SJSA1 (cell line): ENCODE measurements at places on chromosomes 11 and 22.
A peak's percentile ranks its signal among the peaks of the same experiment; 100 is the strongest.

DNA sequence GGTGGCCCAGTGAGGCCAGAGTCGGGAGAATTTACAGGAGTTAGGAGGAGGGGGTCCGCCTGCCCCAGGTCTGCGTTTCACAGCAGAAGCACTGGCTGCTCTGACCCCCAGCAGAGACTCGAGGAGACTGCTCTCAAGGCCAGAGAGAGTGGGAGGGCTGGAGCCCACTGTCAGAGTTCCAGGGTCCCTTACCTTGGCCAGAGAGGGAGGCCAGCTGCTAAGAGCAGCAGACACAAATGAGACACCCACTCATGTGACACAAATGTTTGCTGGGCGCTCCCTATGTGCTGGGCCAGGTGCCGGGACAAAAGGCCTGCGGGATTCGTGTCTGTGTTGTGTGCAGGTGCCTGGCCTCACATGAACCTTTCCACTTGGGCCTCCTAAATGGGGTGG lies 2.8 kb upstream of the TNFRSF13C start:
- peaks cover 23% of the 10 kb centered on the region for H3K36me3 ChIP-seq
- peaks cover 9% of the 10 kb centered on the region for H3K4me1 ChIP-seq
- peaks cover 16% of the 10 kb centered on the region for H3K27me3 ChIP-seq
- DNase-seq = no peak

GRCh38 chr22:43066844-43067385 lies 22.3 kb downstream of the TTLL1 start:
- H3K4me1 ChIP-seq = peaks cover 39% of the 10 kb centered on the region
- DNase-seq = peak; percentile 94
- H3K36me3 ChIP-seq = peaks cover 12% of the 10 kb centered on the region
- no peaks in the 10 kb centered on the region for H3K27me3 ChIP-seq
- no peak overlapping the region for H3K4me3 ChIP-seq
- peak overlapping the region; percentile 97 for H3K27ac ChIP-seq

GRCh38 chr11:126839496-126839895 lies 161.1 kb downstream of the KIRREL3 start:
- no peaks in the 10 kb centered on the region for H3K27me3 ChIP-seq
- no peak overlapping the region for H3K4me3 ChIP-seq
- no peak overlapping the region for H3K27ac ChIP-seq
- no peak for DNase-seq

DNA sequence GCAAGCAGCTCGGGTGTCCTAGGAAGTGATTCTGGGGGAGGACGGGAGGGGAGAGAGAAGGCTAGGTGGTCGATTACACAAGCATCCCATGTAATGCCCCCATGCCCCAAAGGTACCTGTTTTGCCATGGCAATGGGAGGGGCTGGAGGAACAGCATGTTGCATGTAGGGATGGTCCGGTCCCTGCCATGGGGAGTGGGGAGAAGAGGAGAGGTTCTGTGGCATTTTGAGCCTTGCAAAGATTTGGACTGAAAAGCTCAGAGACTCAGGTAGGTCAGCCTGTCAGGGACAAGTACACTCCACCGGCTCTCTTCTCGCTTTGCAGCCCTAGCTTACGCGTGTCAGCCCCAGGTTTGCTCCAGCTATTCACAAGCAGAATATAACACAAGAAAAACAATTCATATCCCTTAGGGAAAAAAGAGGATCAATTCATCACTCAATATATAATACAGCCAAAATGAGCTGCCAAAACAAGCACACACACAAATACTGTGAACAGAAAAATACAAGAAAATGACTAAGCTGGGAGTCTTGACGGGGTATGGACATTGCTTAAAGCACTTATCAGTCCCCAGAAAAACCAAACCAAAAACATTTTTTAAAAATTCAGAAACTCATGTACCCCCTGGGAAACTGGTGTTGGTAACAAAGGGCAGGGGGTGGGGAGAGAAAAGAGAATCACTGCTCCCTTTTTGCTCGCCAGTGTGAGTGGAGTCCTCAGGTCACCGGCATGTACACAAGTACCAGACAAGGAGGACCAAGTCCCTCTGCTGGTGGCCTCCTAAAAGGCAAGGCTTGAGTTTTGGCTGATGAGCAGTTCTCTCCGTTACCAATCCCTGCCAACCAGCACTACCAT lies 21.6 kb downstream of the APOL5 start:
- H3K4me1 ChIP-seq = peaks cover 29% of the 10 kb centered on the region
- no peak for DNase-seq
- peaks cover 56% of the 10 kb centered on the region for H3K36me3 ChIP-seq
- H3K27me3 ChIP-seq = no peaks in the 10 kb centered on the region
- H3K4me3 ChIP-seq = no peak overlapping the region

DNA sequence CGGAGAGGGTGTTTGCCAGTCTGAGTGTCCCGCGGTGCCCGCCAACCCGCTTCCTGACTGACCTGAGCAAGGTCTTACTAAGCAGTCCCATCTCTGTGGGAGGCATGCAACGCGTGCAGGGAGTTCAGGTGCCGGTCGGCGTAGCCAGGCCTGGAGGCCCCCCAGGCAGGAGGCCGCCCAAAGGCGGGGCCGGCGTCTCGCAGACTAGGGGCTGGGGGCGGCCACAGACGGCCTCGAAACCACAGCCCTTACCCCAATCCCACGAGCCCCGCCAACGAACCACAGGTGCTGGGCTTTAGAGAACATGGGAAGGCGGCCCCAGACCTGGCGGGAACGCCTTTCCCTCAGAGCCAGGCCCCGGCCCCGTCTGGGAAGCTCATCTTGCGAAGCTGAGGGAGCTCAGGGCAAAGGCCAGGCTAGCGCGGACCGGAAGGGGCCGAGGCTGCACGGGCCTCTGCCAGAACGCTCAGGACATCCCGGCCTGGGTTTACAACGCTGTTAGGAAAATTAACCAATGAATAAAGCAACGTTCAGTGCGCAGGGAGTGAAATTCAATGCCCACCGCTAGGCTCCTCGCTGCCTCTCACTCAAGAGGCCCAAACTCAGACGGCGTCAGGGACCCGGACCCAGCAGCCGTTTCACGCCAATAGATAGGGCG lies 2.1 kb upstream of the MTFP1 start:
- peak overlapping the region; percentile 43 for H3K4me3 ChIP-seq
- H3K27me3 ChIP-seq = no peaks in the 10 kb centered on the region
- H3K27ac ChIP-seq = peak overlapping the region; percentile 90

DNA sequence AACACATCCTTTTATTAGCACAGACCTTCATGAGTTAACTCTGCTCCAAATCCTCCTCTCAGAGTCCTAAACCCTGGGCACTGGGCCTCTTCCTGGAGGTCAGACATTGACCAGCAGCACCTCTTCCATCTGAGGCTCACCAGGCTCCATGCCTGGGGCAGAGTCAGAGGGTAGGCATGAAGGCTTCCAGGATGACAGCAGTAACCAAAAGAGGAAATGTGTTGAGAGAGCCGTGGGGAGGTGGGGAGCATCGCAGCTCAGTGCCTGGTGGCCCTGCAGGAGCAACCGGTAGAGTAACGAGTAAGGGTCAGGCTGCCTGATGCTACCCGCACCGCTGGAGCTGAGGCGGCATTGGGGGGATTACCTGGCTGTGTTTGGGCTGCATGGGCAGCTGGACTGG lies 9.4 kb upstream of the NAV2 start:
- DNase-seq = no peak
- H3K4me3 ChIP-seq = no peak overlapping the region
- peaks cover 8% of the 10 kb centered on the region for H3K4me1 ChIP-seq
- H3K27me3 ChIP-seq = no peaks in the 10 kb centered on the region
- no peaks in the 10 kb centered on the region for H3K36me3 ChIP-seq

DNA sequence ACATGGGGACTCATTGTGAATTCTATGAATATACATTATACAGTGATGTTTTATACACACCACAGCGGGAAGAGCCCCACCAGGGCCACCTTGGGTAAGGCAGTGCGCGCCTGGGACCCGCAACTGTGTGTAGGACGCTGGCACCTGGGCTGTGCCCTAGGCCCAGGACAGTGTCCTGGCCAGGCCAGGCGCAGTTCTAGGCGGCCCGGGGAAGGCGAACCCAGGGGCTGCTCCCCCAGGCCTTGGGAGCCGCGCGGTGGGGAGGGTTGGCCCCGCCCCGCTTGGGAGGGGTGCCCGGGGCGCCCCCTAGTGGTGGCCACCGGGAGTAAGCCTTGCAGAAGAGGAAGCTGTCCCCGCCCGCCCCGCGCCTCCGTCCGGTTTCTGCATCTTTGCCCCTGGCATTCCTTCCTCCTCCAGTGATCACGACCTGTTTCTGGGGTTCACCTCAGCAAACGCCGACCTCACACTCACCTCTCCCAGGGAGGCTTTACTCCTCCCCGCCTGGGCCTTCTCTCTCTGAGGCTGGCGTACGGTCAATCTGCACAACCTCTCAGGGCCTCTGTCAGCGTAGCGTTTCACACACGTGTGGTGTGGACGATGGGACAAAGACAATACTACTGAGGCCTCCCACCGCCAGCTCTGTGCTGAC lies 9.5 kb upstream of the EHD1 start:
- H3K4me1 ChIP-seq = peaks cover 17% of the 10 kb centered on the region
- H3K36me3 ChIP-seq = no peaks in the 10 kb centered on the region
- H3K27me3 ChIP-seq = no peaks in the 10 kb centered on the region
- H3K4me3 ChIP-seq = no peak overlapping the region

GRCh38 chr11:109854731-109855130 lies 238.5 kb upstream of the ZC3H12C start:
- H3K4me1 ChIP-seq = no peaks in the 10 kb centered on the region
- H3K4me3 ChIP-seq = no peak overlapping the region
- no peaks in the 10 kb centered on the region for H3K27me3 ChIP-seq
- DNase-seq = no peak
- H3K36me3 ChIP-seq = no peaks in the 10 kb centered on the region
- H3K27ac ChIP-seq = no peak overlapping the region

GRCh38 chr11:66312549-66313320 lies 4.1 kb downstream of the CD248 start:
- peaks cover 56% of the 10 kb centered on the region for H3K4me1 ChIP-seq
- peak overlapping the region; percentile 75 for H3K27ac ChIP-seq
- H3K36me3 ChIP-seq = peaks cover 54% of the 10 kb centered on the region
- peak; percentile 100 for DNase-seq
- no peaks in the 10 kb centered on the region for H3K27me3 ChIP-seq

DNA sequence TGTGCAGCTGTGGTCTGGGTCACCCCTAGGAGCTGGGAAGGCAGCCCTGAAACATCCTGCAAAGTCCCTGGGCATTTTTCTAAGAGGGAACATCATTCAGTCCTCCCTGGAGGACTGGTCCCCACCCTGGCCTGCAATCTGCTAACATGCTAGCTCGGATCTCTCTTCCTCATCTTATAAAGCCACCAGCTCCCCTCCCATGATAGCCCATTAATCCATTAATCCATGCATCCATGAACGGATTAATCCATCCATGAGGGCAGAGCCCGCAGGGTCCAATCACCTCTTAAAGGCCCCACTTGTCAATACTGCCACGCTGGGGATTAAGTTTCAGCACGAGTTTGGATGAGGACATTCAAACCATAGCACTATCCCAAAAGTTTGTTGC lies 12.1 kb downstream of the PRG3 start:
- H3K4me1 ChIP-seq = no peaks in the 10 kb centered on the region; the same call in 1 of the 2 replicates
- no peaks in the 10 kb centered on the region for H3K36me3 ChIP-seq
- H3K27me3 ChIP-seq = peaks cover 3% of the 10 kb centered on the region; the same call in 1 of the 2 replicates
- no peak overlapping the region for H3K27ac ChIP-seq
- DNase-seq = no peak

GRCh38 chr22:42602470-42602869 lies 12.2 kb downstream of the POLDIP3 start:
- H3K4me3 ChIP-seq = no peak overlapping the region
- H3K27ac ChIP-seq = no peak overlapping the region
- peaks cover 45% of the 10 kb centered on the region for H3K4me1 ChIP-seq

DNA sequence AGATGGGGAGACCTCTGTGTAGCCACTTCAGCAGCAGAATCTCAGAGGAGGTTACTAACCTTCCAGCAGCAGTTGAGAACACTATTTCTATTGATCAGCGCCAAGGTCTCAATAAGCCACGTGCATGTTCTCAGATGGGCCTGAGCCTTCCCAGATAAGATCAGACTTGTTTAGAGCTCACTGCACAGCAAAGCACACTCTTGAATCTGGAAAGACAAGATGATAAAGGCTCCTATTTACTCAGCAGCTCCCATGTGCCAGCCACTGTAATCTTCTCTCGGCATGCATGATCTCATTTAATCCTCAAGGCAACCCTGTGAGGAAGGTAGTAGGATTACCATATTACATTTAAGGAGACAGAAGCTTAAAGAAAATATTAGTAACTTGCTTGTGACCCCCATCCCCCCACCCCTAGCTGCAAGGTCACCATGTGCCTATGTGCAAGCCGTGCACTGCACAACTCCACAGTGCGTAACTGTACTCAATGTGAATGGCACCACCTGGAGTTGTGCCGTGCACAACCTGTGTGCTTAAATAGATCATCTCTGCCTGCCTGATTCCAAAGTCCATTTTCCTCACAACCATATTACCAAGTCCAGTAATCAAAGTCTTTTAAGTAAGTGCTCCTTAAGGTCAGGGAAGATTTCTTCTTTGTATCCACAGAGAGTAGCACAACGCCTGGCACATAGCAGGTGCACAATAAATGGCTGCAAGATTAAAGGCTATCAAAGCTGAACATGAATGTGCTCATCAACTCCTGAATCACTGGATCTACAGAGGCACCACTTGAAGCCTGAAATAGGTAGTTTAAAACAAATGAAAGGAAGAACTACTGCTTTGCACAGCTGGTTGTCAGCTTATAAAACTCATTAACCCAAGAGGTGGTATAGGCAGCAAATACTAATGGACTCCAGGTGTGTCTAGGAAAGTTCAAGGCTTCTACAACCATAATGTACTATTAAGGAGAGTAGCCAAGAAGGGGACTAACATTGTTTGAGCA lies 293.8 kb downstream of the BUD13 start:
- H3K27me3 ChIP-seq = no peaks in the 10 kb centered on the region
- H3K36me3 ChIP-seq = no peaks in the 10 kb centered on the region
- no peak overlapping the region for H3K4me3 ChIP-seq
- 0 out of 2 replicates have a peak, but pooled peaks cover 3% of the 10 kb centered on the region for H3K4me1 ChIP-seq
- DNase-seq = no peak

DNA sequence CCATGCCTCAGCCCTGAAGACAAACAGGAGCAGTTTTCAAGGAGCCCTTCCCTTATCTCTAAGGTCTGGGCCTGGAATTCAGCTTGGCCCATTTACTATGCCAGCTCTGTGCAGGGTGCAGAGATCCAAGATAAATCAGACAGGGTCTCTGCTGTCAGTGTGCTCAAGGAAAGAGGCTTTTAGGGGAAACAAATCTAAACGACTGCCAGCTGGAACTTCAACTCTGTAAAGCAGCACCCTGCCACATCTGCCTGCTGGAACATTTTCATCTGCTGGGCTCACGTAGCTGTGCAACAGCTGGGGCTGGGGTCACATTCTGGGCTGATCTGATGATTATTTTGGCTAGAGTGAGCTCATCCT lies 19.8 kb upstream of the EHF start:
- peak overlapping the region; percentile 71; the same call in 1 of the 2 replicates for H3K27ac ChIP-seq
- H3K27me3 ChIP-seq = no peaks in the 10 kb centered on the region
- peaks cover 28% of the 10 kb centered on the region for H3K4me1 ChIP-seq
- H3K4me3 ChIP-seq = no peak overlapping the region
- DNase-seq = no peak
- H3K36me3 ChIP-seq = no peaks in the 10 kb centered on the region

DNA sequence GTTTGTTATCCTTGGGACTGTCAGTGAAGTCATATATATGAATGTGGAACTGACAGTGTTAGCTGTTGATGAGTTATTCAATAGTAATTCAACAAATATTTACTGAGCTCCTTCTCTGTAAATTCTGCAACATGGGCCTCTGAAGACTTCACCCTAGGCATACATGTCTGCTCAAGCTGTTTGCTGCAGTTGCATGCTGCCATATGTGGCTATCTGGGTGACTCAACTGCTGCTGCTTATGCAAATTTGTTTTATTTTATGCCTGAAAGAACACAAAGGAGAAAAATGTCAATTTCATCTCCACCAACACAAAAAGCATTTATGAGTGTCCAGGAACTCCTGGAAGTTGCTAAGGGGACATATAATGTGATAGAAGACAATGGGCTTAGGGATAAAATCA lies 417.6 kb downstream of the AASDHPPT start:
- no peak overlapping the region for H3K27ac ChIP-seq
- no peaks in the 10 kb centered on the region for H3K36me3 ChIP-seq
- DNase-seq = no peak
- no peaks in the 10 kb centered on the region for H3K4me1 ChIP-seq
- no peaks in the 10 kb centered on the region for H3K27me3 ChIP-seq
